GM10248 (cell line): ENCODE measurements at places on chromosomes 1 and 21.

- DNase-seq: no peak
Observed at GRCh38 chr1:19739628-19740027, 60.1 kb downstream of the TMCO4 start.

GRCh38 chr1:103363008-103363365 lies 162.5 kb upstream of the RNPC3 start:
- DNase-seq: no peak

GRCh38 chr1:150568594-150568966 lies 10.8 kb downstream of the MCL1 start:
- DNase-seq: peak; percentile 8

DNA sequence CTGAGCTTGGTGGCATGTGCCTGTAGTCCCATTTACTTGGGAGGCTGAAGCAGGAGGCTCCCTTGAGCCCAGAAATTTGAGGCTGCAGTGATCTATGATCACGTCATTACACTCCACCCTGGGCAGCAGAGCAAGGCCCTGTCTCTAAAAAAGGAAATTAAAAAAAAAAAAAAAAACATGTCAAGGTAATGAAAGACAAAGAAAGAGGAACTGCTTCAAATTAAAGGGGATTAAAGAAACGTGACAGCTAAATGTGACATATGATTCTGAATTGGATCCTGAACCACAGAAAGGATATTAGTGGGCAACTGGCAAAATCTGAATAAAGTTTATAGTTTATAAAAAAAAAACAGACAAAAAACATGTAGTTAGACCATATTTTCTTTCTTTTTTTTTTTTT lies 3.8 kb upstream of the C2CD4D start:
- no peak for DNase-seq

- DNase-seq: no peak
Observed at GRCh38 chr1:30318413-30318812, 405.0 kb downstream of the MATN1 start.

- no peak for DNase-seq
Observed at GRCh38 chr1:220044678-220045355, 1.5 kb downstream of the EPRS1 start.

DNA sequence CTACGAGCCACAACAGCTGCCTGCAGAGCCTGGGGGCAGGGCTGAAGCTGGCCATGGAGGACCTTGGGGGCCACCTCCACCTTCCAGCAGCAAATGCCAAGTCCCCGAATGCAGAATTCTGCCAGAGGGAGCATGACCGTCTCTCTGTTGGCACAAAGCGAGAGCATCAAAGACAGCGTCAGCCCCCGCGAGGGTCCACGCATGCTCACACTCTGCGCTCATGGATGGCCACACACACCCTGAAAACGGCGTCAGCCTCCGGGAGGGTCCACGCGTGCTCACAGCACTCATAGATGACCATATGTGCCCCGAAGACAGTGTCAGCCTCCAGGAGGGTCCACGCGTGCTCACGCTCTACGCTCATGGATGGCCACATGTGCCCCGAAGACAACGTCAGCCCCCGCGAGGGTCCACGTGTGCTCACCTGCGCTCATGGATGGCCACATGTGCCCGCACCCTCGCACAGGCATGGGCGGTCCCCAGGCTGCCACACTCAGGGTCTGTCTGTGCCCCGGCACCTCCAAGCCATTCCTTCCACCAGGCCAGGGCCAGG lies 46.5 kb downstream of the MORN1 start:
- no peak for DNase-seq
